ENCODE measurements at places on chromosomes 2 and 18.

DNA sequence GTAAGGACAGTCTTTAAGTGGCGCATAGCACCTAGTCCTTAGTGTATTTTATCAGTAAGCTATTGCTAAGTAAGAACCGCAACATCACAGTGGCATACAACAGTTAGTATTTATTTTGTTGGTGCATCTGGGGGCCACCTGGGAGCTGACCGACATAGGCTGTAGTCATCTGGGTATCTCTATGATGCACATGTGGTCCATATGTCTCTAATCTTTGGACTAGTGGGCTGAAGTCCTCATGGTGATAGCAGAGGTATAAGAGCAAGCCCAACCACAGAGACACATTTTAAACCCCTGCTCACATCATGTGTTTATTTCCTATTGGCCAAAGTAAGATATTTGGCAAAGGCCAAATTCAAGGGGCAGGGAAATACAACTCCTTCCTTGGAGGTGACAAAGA is 2.9 kb downstream of the CAMKMT start:
- peaks cover 8% of the 10 kb centered on the region for H3K4me1 ChIP-seq
- H3K27me3 ChIP-seq, result no peaks in the 10 kb centered on the region
- H3K27ac ChIP-seq, result no peak overlapping the region

- no peaks in the 10 kb centered on the region for H3K27me3 ChIP-seq
- H3K36me3 ChIP-seq, result no peaks in the 10 kb centered on the region
- H3K27ac ChIP-seq, result no peak overlapping the region
- DNase-seq, result peak; percentile 37
- no peak overlapping the region for H3K4me3 ChIP-seq
These were observed 23.1 kb upstream of the COLEC12 start for GRCh38 chr18:523561-523960.

DNA sequence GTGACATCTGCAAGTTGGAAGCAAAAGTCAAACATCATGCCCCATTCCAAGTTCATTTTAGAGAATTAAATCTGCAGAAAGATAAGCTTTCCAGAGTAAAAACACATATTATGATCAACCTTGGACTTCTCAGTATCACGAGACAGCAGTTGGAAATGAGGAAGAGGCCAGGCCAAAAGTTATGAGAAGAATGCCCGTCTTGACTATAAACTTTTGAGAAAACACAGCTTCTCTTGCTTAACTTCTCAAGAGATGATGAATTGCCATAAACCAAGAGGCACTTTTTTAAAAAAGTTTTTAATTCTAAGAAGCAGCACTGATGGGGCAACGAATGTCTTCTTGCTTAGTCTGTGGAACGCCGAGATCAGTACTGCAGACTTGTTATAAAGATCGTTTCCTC is 52.6 kb upstream of the NFU1 start:
- no peaks in the 10 kb centered on the region for H3K36me3 ChIP-seq
- H3K27ac ChIP-seq, result no peak overlapping the region
- no peak overlapping the region for H3K4me3 ChIP-seq
- no peaks in the 10 kb centered on the region for H3K27me3 ChIP-seq

- H3K4me1 ChIP-seq, result peaks cover 91% of the 10 kb centered on the region
- no peak for DNase-seq
- H3K27ac ChIP-seq, result peak overlapping the region; percentile 97
- peaks cover 8% of the 10 kb centered on the region for H3K36me3 ChIP-seq
- H3K4me3 ChIP-seq, result peak overlapping the region; percentile 26
- H3K27me3 ChIP-seq, result no peaks in the 10 kb centered on the region
These were observed 9.7 kb downstream of the SMAD7 start for GRCh38 chr18:48940854-48941611.

GRCh38 chr2:40332191-40332826 is 119.6 kb downstream of the SLC8A1 start:
- H3K36me3 ChIP-seq, result no peaks in the 10 kb centered on the region
- H3K27me3 ChIP-seq, result no peaks in the 10 kb centered on the region
- no peak overlapping the region for H3K27ac ChIP-seq
- DNase-seq, result no peak
- H3K4me1 ChIP-seq, result no peaks in the 10 kb centered on the region
- H3K4me3 ChIP-seq, result no peak overlapping the region

DNA sequence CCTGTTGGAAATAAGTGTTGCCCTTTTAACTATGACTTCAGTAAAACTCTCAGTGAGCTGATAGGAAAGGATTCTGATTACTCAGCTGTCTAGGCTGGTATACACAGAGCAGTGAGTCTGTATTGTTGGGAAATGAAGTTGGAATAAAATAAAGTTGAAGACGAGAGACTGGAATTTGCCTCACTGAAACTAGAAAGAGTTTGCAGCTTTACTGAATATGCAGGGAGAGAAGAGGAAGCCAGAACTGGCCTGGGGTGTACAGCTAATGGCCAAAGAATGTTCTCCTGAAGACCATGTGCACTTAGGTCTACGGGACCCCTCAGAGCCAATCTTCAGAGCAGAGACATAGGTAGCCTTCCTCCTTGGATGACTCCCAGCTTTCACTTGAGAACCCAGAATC is 26.5 kb downstream of the EIF4E2 start:
- H3K27ac ChIP-seq, result no peak overlapping the region
- no peaks in the 10 kb centered on the region for H3K4me1 ChIP-seq
- no peaks in the 10 kb centered on the region for H3K27me3 ChIP-seq
- no peak overlapping the region for H3K4me3 ChIP-seq

- no peaks in the 10 kb centered on the region for H3K27me3 ChIP-seq
- no peak overlapping the region for H3K4me3 ChIP-seq
- H3K27ac ChIP-seq, result no peak overlapping the region
- H3K4me1 ChIP-seq, result peaks cover 16% of the 10 kb centered on the region
- peaks cover 4% of the 10 kb centered on the region for H3K36me3 ChIP-seq
- DNase-seq, result no peak
These were observed 322.1 kb downstream of the EN1 start for GRCh38 chr2:118525346-118525745.

GRCh38 chr2:238921681-238922319 is 73.9 kb downstream of the TWIST2 start:
- no peak overlapping the region for H3K4me3 ChIP-seq
- no peak overlapping the region for H3K27ac ChIP-seq
- no peaks in the 10 kb centered on the region for H3K4me1 ChIP-seq
- H3K36me3 ChIP-seq, result no peaks in the 10 kb centered on the region
- no peak for DNase-seq

GRCh38 chr2:45670646-45671045 is 19.2 kb downstream of the PRKCE start:
- no peak overlapping the region for H3K27ac ChIP-seq
- H3K36me3 ChIP-seq, result no peaks in the 10 kb centered on the region
- DNase-seq, result no peak
- H3K4me3 ChIP-seq, result no peak overlapping the region
- H3K4me1 ChIP-seq, result no peaks in the 10 kb centered on the region

DNA sequence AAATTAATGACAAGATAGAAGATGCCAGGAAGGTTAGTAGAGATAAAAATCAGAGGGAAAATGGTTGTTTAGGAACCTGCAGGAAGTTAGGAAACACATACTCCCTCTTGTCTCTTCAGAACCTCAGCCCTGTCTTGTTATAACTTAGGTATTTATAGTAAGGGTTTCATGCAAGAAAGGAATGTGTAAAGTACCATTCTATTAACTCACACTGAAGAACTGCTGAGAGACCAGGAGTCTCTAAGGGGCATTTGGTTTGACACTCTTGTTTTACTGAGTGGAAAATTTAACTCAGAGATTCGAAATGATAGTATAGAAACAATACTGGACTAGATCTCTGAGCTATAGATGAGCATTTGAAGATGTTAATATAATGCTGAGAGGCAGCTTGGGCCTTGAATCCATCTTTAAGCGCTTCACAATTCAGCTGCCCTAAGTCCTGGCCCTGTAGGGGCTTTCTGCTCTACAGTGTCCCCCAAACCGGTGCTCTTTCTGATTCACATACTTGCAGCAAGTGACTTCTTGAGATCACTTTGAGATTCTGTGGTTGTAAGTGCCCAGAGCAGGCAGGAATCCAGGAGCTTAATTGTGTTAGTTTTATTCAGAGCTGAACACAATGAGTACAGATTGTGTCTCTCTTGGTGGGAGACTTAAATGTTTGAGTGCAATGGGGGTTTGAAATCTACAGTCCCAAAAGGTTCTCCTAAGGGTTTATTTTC is 235.0 kb upstream of the RGPD4 start:
- H3K27ac ChIP-seq, result no peak overlapping the region
- no peaks in the 10 kb centered on the region for H3K36me3 ChIP-seq
- no peak overlapping the region for H3K4me3 ChIP-seq
- DNase-seq, result no peak
- H3K4me1 ChIP-seq, result peaks cover 3% of the 10 kb centered on the region

- H3K4me3 ChIP-seq, result no peak overlapping the region
- no peak overlapping the region for H3K27ac ChIP-seq
- H3K36me3 ChIP-seq, result no peaks in the 10 kb centered on the region
- DNase-seq, result no peak
These were observed 139.6 kb upstream of the RAB12 start for GRCh38 chr18:8469544-8470130.
